ENCODE measurements at places on chromosomes 5 and 9. TPM values are rescaled to one million over a fixed set of nuclear protein-coding genes. Genes with fewer than 3 reads are reported as not detected.

- DNase-seq: no peak
Measured at GRCh38 chr5:150647275-150648251, 7.1 kb downstream of the SYNPO start.

- DNase-seq: no peak
Measured at GRCh38 chr9:131197160-131197911, 72.0 kb downstream of the NUP214 start.

GRCh38 chr9:131676431-131676972, 63.4 kb downstream of the RAPGEF1 start:
- peak; percentile 37 for DNase-seq

DNA sequence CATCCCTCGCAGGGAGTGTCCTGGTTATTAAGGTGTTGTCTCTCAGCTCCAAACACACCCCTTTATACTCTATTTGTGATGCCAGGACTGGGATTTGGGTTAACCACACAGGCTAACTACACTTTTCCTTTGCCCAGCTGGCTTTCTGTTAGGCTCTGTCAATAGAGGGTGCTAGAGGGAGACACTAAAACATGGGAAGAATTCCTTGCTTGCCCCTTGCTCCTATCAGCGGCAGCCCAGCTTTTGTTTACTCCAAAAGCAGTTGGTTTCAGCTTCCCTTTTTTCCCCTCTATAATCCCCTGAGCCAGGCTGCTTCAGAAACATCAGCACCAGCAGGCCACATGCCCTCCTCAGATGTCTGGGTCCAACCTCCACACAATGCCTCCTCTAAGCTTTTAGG, 297.1 kb downstream of the KCTD16 start:
- peak; percentile 7 for DNase-seq

DNA sequence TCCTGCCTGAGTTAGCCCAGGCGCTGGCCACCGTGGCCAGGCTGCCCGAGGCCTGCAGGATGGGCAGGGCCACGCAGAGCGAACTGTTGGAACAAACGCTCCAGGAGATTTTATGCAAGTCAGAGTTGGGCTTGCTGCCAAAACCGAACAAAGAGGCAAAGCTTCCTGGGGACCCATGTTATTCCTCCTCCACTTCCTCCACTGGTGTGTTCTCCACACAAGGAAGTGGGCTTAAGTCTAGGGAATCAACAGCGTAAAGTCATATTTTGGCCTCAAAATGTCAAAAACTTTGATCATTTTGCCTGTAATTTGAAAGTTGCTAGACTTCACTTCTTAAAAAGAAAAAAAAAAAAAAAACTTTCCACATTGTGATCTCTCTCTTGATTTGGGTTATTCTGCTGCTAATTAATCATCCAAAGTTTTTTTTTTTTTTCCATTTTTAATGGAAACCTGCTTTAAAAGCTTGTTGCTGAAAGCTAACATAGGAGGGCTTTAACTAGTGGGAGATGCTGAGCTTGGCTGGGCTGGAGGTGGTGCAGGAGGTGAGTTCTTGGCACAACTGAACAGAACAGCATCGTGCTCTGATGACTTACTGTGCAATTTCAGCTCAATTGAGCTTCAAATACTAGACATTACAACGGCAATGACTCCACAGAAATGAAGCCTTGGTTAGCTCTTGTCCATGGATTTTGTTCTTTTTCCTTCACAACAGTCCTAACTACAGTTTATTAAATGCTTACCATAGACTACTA, 73.0 kb downstream of the PTPDC1 start:
- DNase-seq: peak; percentile 85

GRCh38 chr5:168612996-168613395, 33.8 kb upstream of the PANK3 start:
- DNase-seq: no peak

GRCh38 chr5:17019324-17019723, 83.2 kb upstream of the MYO10 start:
- no peak for DNase-seq

PKD2L2 gene
- total RNA-seq: not detected
